ENCODE measurements at places on chromosomes 6 and 20.

GRCh38 chr6:105974986-105975385, 111.2 kb upstream of the PRDM1 start:
- DNase-seq: no peak

GRCh38 chr6:160398674-160399271, 50.6 kb downstream of the SLC22A3 start:
- no peak for DNase-seq

DNA sequence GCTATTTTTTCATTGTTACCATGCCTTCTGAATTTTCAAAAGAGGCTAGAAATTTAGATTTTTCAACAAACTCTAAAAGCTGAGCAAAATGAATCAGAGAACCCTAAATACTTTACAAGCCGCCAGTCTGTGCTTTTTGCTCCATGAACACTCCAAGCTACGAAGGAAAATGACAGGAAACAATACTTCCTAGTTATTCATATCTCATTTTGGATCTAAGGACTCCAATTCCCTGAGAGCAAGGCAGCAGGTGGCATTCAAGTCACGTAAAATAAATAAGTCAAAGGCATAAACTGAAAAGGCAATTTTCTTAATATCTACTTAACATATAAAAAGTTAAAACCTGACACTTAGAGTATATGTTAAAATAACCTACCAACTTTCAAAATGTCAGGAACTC, 50.6 kb downstream of the PDSS2 start:
- no peak for DNase-seq

GRCh38 chr20:11852811-11853210, 64.9 kb upstream of the BTBD3 start:
- DNase-seq: no peak

DNA sequence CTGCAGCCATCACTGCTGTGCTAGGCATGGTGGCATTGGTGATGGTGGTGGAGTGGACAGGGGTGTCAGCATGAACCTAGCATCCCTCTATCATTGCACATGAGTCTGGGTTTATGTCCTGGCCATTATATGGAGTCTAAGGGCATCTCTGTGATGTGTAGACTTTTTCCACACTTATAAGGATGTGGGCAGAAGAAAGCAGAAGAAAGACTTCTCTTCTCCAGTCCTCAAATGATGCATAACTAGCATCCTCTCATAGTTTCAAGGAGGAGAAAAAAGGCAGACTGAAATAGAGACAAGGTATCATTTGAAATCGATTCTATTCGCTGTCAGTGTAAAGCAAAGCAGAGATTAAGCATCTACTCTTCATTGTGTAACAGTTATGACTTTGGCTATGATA, 140.0 kb upstream of the ATXN1 start:
- no peak for DNase-seq

DNA sequence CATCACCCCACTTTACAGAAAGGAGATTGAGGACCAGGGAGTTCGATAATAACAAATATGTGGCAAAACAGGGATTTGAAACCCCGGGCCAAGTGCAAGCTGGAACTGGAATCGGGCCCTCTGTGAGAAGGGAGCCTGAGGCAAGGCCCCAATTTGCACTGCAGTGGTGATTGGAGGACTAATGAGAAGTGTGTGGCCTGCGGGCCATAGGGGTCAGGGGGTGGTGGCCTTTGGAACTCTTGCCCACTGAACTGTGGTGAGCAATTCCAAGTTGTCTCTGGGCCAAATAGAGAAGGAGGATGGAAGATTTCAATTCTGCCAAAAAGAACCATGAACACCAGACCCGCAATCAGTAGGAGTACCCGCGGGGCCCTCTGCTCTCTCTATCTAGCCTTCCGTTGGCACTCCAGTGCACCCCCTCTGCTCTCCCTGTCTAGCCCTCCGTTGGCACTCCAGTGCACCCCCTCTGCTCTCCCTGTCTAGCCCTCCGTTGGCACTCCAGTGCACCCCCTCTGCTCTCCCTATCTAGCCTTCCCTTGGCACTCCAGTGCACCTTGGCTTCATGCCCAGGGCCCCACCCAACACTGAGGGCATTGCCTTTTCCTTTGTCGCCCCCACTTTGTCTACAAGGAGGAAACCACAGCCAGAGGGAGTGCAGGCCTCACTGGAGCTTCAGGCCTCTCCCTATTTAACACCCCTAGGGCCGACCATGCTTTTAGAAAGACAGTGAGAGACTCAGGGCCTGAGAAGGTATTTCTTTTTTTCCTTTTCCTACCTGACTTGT, 6.0 kb upstream of the PTPRA start:
- DNase-seq: no peak

Measured in SHP77 treated with DMSO at 0.1 percent for 48 hours (cell line).